NCI-H524 (cell line): ENCODE measurements at places on chromosomes 3 and 15.

DNA sequence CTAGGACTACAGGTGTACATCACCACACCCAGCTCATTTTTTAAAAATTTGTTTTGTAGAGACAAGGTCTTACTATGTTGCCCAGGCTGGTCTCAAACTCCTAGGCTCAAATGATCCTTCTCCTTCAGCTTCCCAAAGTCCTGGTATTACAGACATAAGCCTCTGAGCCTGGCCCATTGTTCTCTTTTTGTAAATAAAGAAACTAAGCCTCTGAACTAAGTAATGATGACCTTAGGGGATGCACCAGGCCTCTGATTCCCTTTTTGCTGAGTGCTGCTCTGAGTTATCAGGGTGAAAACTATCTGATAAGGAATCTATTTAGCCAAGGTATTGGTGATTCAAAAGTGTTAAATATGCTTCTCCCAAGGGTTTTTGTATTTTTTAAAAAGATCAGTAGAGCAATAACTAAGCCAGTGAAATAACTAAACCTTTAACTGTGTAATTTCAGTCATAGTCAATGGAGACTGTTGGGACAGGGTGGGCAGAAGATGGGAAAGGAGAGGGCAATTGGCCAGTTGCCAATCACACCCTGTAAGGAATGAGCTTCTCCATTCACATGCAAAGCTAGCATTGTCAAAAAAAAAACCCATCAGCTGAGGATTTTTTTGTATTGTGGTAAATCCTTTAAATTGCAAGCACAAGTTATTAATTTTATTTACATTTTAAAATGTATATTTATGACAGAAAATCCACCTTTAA, 194.8 kb upstream of the PFN2 start:
- DNase-seq, result no peak

DNA sequence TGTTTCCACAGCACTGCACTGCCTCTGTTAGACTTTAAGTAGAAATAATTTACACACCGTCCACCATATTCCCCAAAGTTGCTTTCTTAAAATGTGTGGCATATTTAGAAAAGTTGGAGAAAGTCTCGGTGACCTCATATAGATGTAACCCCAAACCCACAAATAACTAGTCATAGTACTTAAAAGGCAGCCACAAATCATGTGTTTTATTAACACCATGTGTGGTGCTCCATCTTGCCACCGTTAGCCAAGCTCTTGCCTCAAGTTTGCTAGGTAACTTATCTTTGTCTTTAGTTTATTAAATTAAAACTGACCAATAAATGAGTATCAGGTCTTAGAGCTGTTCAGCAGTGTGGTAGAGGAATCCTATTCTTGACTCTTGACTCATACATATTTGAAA, 257.9 kb downstream of the UBE2E2 start:
- no peak for DNase-seq

- no peak for DNase-seq
These were observed 20.9 kb downstream of the HDAC11 start for GRCh38 chr3:13501056-13501455.

DNA sequence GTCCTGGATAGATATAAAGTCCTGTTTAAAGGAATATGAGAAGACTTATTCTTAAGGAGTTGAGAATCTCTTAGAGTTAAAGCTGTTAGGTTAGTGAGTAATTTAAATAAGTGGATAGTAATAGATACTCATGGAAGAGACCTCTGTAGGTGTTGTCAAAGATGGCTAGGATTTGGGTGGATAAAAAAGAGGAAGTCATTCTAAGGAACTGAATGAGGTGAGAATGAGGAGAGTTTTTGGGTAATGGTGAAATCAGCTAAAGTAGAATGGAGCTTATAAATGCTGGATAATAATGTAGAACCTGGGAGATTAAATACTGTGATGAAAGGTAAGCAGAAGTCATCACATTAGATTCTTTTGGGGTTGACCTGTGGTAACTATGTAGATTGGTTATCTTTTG, 8.1 kb downstream of the ARIH1 start:
- no peak for DNase-seq

- no peak for DNase-seq
These were observed 104.8 kb downstream of the COL6A6 start for GRCh38 chr3:130621824-130622223.

GRCh38 chr15:52100807-52101442, 11.7 kb downstream of the BCL2L10 start:
- DNase-seq, result no peak

DNA sequence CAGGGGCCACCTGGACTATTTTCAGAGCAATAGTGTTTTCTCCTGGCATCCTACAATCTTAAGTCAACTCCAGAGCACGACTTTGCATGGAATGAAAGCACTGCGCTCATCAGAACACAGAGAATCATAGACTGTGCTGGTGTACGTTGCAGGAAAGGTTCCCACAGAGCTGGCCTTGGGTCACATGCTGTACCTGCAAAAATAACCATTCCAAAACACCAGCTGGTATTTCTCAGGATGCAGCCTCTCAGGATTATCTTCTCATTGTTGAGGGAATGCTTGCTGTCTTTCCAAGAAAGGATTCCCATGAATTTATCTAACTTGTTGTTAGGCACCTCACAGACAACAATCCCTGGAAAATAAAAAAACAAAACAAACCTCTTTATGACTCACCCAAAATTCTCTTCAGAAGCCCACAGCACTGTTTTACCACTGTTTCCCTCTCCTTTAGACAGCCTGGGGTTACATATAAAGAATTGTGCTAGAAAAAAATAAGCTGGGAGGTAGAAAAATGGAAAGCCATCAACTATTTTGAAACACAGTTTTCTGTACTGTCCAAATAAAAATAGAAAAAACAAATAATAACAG, 131.7 kb downstream of the ATP8B4 start:
- DNase-seq, result no peak

DNA sequence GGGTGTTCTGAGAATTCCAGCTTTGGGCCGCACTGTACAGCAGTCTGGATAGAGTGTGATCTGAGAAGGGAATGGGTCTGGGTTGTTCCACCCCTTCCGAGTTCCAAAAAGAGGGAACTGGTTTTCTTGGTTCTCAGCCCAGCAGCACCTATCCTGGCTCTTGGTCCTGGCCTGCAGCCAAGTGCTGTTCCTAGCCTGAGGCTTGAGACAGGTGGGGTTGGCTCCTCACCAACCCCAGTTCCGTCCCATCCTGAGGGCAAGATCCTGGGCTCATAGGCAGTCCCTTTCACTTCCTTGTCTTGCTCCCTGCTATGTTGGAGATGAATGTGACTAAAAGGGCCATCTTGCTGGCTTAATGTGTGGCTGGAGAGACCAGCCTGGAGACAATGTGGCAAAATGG, 15.2 kb downstream of the IVD start:
- DNase-seq, result no peak

DNA sequence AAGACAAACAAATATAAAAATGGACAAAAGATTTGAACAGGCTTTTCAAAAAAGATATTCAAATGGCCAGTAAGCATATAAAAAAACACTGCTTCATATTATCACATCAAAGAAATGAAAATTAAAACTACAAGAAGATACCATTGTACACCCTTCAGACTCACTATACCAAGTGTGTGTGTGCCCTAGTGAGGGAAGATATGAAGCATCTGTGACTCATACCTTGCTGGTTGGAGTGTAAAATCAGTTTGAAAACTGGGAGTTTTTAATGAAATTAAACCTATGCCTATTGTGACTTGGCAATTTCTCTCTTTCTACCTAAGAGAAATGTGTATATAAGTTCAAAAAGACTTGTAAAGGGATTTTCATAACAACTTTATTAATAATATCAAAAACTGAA, 23.5 kb upstream of the SLC15A2 start:
- DNase-seq, result no peak

- no peak for DNase-seq
These were observed 82.0 kb downstream of the CHCHD4 start for GRCh38 chr3:14042680-14043079.

DNA sequence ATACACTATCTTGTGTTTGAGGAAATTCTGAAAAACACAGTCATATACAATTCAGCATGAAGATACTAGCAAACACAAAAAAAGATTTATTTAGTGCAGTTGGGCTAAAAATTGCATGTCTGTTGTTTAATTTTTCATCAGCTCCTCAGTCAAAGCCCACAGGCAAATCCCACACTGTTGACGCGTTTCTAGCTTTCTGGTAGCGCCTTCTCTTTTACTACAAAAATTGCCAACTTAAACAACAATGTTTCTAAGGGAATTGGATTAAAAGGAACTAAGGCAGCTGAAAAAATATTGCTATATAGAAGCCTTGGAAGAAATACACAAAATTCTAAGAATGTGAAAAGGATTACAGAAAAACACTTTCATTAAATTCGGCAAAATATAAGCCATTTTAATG, 196.7 kb upstream of the P2RY1 start:
- no peak for DNase-seq

DNA sequence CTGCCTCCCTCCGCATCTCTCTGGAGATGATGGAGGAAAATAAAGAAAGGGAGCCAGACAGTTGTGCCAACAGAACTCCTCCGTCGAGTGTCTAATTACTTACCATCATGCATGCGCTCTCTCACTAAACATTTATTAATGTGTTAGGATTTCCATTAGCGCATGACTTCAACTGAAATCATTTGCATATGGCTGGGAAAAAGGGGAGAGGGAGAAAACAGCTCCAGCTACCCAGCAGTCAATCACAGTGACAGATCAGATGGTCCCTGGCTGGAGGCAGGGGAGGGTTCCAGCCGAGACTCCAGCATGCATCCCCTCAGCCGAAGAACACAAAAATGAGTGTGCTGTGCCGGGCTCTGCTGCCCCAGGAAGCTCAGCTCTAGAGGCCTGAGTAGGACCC, 6.8 kb upstream of the RHO start:
- DNase-seq, result no peak

GRCh38 chr3:147304756-147305155, 101.6 kb downstream of the ZIC4 start:
- no peak for DNase-seq

DNA sequence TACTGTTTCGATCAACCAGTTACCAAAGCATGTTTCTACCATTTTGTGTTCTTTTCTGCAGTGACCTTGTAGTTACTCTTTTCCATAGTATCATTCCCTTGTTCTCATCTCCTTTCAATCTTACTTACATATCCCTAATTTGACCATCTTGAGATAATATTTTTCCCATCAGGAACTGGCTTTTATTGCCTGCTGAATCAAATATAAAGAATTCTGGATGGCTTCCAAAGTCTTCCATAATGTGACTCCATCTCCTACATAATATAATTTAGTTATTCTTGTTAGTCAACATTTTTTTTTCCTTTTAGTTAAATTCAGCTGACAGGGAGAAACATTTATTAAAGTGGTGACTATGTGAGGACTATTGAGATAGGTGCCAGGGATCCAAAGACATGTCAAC, 7.0 kb downstream of the USP8 start:
- no peak for DNase-seq

DNA sequence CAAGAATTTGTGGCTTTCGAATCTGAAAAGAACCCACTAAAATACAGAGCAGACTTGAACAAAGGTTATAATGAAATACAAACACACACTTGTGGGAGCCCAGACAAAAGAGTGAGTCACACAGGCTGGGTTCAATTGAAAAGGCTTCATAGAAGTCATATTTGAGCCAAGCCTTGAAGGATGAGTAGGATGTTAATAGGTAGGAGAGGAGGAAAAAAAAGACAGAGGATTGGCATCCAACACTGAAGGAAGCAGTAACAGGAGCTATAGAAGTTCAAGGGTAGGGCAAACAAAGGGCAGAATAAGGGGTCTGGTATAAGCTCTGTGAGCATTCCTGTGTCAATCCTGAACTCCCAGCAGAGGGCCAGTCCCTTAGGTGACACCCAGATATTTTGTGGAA, 325.4 kb downstream of the FOXP1 start:
- no peak for DNase-seq

GRCh38 chr15:80831192-80831591, 52.0 kb downstream of the CEMIP start:
- no peak for DNase-seq

GRCh38 chr3:64388886-64389285, 163.6 kb upstream of the PRICKLE2 start:
- DNase-seq, result no peak

- DNase-seq, result no peak
These were observed 1046.3 kb downstream of the ROBO2 start for GRCh38 chr3:78086150-78086549.

DNA sequence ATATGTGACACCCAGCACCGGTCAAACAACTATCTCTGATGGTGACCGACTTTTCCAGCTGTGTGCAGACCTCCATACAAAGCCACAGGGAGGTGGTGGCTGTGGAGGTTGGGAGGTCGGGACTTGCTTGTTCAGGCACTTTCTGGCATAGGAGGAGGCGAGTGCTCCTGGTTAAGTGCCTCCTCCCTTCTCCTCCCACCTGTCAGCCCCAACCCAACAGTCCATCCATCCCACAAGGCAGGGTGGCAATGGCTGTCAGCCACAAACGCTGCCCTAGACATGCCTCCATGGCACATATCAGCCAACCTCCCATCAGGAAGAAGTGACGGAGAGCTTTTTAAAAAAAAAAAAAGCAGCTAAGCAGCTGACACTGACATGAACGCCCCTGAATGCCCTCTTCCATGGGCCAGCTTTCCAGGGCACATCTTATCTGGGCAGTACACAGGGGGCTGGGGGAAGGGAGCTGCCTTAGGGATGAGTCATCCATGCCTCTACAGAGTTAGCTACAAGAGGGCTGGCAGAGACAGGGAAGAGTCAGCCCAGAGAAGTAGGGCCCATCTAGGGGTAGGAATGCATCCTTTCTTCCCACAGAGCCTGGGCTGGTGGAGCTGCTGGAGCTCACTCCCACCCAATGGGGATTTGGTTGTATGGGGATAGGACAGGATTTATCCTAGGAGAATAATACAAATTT, 41.2 kb downstream of the CCDC12 start:
- DNase-seq, result no peak

- DNase-seq, result no peak
These were observed 524.7 kb upstream of the MCTP2 start for GRCh38 chr15:93706495-93707292.

GRCh38 chr15:74383695-74384565, 16.5 kb upstream of the CYP11A1 start:
- no peak for DNase-seq

DNA sequence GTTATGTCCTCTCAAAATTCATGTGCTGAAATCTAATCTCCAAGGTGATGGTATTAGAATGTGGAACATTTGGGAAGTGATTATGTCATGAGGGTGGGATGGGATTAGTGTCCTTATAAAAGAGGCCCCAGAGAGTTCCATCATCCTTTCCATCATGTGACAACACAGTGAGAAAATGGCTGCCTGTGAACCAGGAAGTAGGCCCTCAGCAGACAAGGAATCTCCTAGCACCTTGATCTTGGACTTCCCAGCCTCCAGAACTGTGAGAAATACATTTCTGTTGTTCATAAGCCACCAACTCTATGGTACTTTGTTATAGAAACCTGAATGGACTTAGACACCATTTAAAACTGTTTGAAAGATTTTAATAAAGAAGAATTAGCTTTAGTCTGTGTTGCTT, 20.8 kb downstream of the SUCNR1 start:
- DNase-seq, result no peak

- no peak for DNase-seq
These were observed 7.8 kb upstream of the TM2D3 start for GRCh38 chr15:101660005-101660404.

- DNase-seq, result no peak
These were observed 107.6 kb downstream of the FILIP1L start for GRCh38 chr3:100006570-100007271.

- no peak for DNase-seq
These were observed 10.8 kb downstream of the TIPARP start for GRCh38 chr3:156685198-156685597.
